ENCODE measurements at places on chromosomes 11 and 22.

DNA sequence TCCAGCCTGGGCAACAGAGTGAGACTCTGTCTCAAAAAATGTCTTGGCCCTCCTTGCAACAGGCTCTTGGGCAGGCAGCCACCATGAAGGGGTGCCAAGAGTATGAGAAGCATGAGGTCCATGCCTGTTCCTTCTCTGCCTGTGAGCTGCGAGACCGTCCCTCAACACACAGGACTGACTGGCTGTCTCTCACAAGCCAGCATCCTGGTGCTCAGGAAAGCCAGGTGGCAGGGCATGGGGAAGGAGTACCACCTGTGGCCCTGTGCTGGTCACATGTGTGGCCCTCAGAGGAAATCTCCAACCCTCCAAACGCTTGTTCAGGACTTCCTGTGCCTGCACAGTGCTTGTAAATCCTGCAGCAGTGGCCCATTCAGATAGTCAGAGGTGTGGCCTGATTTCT lies 83.2 kb downstream of the ATXN10 start:
- DNase-seq = no peak

DNA sequence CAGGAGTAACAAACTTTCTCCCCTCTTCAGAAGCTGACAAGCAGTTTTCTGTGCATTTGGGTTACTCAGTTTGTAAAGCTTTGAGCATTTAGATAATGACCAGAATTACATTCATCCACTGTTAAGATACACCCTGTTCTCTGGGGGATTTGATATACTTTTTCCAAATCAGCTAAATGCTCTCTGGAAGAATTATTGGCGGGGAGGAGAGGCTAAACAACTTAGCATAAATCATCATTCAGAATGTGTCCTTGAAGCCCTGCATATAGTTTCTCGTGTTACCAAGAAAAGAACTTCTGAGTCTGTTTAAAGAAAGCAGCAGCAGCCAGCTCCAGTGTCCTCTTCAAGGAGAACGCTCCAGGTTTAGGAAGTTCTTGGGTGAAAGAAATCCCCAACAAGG lies 54.9 kb upstream of the LDLRAD3 start:
- DNase-seq = no peak

DNA sequence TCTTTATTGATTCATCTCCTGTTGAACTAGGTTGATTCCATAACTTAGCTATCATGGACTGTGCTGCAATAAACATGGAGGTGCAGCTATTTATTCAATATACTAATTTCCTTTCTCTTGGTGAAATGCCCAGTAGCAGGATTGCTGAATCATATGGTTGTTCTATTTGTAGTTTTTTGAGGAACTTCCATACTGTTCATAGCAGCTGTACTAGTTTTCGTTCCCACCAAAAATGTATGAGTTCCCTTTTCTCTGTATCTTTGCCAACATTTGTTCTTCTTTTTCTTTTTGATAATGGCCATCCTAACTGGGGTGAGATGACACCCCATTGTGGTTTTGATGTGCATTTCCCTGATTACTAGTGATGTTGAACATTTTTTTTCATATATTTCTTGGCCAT lies 87.2 kb upstream of the NAV2 start:
- no peak for DNase-seq

DNA sequence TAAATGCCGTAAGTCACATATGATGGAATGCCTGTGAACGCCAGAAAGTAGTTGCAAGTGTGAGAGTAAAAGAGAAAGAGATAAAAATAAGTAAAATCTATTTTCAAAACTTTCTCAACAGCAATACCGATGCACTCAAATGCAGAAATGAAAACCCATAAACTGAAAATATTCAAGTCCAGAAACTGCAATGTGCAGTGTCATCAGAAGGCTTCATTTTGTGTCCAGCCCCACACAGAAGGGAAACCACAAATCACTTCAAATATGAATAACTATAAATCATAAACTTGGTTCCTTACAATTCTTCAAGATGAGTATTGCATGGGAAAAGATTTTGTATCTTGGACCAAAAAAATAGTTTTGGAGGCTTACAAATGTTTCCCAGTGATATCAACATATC lies 375.2 kb upstream of the ANO5 start:
- no peak for DNase-seq

DNA sequence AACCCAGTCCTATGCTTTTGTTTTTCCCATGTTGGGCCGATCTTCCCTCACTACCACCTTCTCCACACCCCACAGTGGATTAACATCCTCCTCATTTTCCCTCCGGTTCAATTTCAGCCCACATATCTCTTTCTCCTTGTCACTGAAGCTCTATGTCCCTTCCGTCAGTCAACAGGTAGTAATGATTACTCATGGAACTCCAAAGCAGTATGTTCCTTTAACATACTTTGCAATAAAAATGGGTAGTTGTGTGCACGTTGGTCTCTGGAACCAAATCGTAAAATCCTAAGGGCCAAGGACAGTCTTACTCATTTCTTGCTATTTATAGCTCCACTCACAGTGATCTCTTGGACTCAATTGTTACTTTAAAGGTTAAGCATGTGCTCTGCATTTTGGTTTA lies 20.2 kb downstream of the AMOTL1 start:
- DNase-seq = no peak

- DNase-seq = no peak
Measured at GRCh38 chr11:107567739-107568335, 2.3 kb upstream of the ALKBH8 start.

DNA sequence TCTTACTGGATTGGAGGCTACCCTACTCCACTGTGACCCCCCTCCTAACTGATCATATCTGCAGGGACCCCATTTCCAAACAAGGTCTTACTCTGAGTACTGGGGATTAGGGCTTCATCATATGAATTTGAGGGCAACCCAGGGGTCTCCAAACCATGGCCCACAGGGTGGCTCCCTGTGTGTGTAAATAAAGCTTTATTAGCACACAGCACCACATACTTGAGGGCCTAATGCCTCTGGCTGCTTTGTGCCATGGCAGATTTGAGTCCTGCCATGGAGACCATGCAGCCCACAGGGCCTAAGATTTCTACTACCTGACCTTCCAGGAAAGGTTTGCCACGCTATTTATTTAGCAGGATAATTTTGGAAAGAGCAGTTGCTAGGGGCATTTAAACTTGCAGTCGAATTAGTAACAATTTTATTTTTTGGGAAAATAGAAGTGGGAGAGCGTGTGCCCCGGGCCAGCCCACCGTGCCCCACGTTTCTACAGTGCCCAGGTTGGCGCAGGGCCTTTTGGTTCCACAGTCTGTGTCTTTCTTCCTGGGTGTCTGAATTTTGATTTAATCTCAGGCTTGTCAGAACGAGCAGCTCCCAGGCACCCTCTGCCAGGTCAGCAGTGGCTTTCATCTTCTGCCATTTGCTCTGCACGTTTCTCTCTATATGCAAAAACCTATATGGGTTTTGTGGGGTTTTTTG lies 92.3 kb downstream of the KCNQ1 start:
- DNase-seq = no peak

DNA sequence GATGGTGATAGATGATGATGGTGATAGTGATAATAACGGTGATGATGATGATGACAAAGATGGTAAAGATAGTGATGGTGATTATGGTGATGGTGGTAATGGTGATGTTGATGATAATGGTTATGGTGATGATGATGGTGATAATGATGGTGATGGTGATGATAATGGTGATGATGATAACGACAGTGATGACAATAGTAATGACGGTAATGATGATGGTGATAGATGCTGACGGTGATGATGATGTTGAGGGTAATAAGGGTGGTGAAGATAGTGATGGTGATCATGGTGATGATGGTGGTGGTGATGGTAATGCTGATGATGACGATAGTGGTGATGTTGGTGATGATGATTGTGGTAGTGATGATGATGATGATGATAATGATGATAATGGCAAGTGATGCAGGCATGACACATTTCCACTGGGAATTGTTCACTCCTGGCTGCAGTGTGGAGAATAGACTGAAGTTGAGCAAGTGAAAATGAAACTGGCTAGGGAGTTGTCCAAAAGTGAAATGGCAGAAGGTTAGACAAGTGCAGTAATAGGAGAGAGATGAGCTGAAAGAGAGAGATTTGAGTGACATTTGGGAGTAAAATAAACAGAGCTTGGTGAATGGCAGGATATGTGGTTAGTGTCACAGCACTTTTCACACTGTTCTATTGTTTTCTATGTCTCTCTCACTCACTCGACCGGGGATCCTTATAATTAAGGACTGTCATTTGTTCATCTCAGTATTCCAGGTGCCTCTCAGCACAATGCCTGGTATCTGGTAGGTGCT lies 992.5 kb downstream of the OPCML start:
- DNase-seq = no peak

- DNase-seq = no peak
Measured at GRCh38 chr22:31870890-31871289, 73.4 kb upstream of the YWHAH start.

- DNase-seq = no peak
Measured at GRCh38 chr11:111466615-111467014, 45.6 kb downstream of the BTG4 start.

GRCh38 chr11:129089279-129089678 lies 102.8 kb downstream of the ARHGAP32 start:
- no peak for DNase-seq

DNA sequence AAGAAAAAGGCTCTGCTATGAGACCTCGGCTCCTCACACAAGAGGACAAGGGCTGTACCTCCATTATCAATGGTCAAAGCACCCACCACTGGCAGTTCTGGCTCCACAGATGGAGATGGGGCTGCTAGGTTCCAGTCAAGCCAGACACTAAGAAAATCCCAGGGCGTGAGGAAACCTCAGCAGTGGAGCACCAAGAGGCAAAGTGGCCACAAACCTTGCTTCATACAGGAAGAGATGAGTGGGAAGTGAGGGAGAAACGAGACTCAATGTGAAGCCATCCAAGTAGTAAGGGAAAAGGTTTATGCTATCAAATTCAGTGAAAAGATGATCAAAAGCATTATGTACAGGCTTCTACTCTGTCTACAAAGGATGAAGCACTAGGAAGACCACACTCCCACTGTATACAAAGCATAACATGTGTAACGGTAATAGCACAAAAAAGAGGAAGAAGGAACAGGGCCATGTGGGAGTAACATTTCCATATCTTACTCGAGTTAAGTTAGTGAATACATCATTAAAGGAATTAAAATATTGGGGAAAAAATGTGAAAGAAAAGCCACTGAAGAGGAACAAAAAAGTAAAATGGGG lies 27.0 kb downstream of the POLDIP3 start:
- DNase-seq = no peak

GRCh38 chr22:23438216-23438615 lies 141.9 kb downstream of the IGLL1 start:
- no peak for DNase-seq

DNA sequence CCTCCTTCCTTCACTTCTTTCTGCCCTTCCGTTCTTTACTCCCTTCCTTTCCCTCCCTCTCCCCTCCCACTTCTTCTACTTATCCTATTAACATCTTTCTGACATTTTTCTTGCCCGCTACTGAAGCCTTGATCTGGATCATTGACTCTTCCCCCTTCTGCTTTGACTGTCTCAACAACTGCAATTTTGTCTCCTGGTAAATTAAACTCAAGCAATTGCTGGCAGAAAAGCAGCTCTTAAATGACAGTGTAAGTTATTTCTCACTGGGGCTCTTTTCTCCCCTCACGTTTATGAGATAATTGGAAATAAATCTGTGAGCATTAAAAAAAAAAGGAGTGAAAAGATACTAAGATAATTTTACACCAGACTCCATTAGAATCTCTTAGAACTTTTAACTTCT lies 120.0 kb downstream of the SLC17A6 start:
- no peak for DNase-seq

- DNase-seq = no peak
Measured at GRCh38 chr22:45127866-45128265, 35.9 kb upstream of the NUP50 start.

- peak; percentile 73 for DNase-seq
Measured at GRCh38 chr22:30333707-30334087, 7.0 kb upstream of the TBC1D10A start.

DNA sequence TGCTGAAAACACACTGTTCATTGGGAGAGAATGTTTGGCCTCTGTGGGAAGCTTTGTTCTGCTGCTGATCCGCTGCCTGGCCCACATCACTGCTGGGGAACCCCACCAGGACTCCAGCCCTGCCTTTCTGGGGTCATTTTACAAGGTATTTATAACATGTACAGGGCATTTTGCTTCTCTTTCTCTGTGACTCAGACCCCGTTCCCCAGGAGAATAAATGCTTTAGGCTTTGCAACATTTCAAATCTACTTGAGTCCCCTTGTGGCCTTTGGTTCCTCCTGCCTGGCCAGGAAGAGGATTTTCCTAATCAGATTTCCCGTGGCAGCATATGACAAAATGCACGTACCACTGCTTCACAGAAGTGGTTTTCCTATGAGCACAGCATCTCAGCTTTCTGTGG lies 43.0 kb downstream of the BTG4 start:
- no peak for DNase-seq

DNA sequence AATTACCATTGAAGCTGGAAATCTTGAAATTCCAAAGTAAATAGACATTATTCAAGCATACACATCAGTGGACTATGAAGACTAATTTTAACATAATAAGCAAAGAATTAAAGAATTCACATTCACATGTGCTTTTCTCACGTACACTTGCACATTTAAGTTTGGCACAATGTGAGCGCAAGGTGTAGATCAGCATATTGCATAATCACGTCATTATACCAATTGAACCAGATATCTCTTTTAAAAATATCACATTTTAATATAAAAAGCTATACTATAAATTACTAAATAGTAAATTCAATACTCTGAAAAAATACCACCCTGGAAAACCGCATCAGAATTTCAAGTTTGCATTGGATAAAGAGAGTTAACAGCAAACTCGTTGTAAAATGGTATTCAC lies 60.7 kb downstream of the SESN3 start:
- no peak for DNase-seq

Data from activated naive CD4-positive, alpha-beta T cell treated with anti-CD3 and anti-CD28 coated beads for 36 hours (primary cell).